Hypothalamus (tissue), 51 donors: ENCODE measurements at places on chromosomes 11 and 22.

DNA sequence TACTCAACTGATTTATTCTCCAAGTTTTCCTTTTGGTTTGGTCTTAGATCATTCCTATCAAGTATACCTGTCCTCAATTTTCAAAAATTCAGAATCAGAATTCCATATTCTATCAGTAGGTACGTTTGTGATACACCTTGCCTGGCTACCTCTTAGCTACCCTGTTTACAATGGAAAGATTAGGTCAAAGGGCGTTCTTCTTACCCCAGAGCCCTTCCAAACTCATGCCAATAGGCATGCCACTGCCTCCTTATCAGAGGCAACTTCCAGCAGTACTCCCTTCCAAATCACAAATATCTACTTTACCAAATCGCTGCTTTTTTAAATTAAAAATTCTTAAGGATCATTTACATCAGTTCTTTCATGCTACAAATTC is 1.0 kb downstream of the PATL1 start:
- no peak for DNase-seq

GRCh38 chr22:31944700-31945442 is 536 bp downstream of the YWHAH start:
- DNase-seq = no peak

DNA sequence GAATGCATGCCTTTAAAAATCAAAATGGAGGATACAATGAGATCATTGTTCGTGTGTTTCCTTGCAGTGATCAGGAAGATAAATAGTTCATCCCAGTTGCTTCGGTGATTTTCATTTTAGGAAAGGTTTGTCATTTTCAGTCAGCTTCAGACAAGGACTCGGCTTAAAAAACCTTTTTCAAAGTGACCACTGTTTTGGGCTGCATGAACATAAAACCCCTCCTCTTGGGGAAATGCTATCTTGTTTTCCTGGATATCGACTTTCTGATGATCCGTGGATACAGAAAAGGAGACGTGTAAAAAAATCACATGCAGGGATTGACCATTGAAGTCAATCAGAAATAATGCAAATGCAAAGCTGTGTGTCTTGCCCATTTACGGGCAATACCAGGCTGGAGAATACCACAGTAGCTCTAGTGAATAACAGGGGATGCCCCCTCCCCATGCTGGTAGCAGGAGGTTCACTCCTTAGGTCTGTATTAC is 146.8 kb downstream of the MAML2 start:
- DNase-seq = no peak

- no peak for DNase-seq
These were observed 181.1 kb downstream of the CTTN start for GRCh38 chr11:70579316-70579955.

- DNase-seq = no peak
These were observed 647.2 kb upstream of the ANO5 start for GRCh38 chr11:21545699-21546098.

DNA sequence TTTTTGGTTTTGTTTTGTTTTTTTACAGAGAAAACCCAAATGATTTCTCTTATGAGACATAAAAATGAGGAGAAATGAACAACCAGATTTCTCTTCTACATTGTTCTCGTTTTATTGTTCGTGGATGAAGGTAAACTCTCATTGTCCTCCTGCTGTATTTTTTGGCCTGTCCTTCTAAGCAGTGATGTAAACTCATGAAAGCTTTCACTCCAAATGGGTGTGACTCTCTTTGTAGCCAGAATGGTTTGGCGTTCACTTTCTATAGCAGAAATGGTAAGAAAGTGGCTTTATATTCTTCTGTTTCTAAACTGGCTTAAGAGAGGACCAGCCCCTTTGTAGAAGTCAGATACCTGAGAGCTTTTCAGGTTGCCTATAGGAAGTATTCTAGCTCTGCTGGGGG is 15.5 kb upstream of the BMAL1 start:
- no peak for DNase-seq

DNA sequence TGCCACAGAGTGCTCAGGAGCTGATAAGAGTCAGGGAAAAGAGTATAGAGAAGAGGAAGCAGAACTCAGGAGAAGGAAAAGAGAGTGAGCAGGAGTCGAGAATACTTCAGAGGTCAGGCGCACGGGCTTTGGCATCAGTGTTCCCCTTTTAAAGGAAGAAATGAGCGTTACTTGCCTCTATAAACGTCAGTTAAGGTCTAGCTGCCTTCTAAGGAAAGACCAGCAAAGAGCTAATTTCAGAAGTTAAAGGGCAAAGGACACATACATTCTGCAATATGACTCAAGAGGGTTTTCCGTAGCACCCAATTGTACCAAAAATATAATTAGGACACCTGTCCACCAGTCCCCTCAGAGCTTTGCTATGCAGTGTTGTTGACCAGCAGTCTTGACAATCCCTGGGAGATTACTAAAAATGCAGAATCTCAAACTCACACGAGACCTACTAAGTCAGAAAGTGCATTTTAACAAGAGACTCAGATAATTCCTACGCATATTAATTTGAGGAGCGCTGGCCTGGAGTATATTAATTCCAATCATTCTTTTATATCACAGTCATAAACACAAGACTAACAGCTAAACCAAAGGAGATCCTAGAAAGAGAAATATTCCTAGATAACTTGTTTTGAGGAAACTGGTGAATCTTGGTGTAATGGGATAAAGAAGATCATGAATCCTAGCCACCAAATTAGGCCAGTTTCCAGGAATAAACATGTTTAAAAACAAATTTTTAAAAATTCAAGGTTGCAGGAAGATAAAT is 249.0 kb downstream of the CADM1 start:
- no peak for DNase-seq

GRCh38 chr11:97414801-97415200 is 1025.0 kb downstream of the JRKL start:
- DNase-seq = no peak

GRCh38 chr11:66912361-66912760 is 45.8 kb downstream of the PC start:
- no peak for DNase-seq
